ENCODE measurements at places on chromosomes 2 and 18. TPM values are rescaled to one million over a fixed set of nuclear protein-coding genes. Genes with fewer than 3 reads are reported as not detected.

SIGLEC15 gene
- 0.42 TPM for total RNA-seq

KLHL29 gene
- 1.4 TPM for total RNA-seq

PLGLB2 gene
- 1.5 TPM for total RNA-seq

GRCh38 chr2:240392084-240392947, 43.1 kb upstream of the GPC1 start:
- H3K27me3 ChIP-seq = no peaks in the 10 kb centered on the region
- no peaks in the 10 kb centered on the region for H3K36me3 ChIP-seq
- peaks cover 8% of the 10 kb centered on the region for H3K4me1 ChIP-seq
- H3K4me3 ChIP-seq = no peak overlapping the region

GRCh38 chr2:112765251-112765650, 842 bp upstream of the CKAP2L start:
- DNase-seq = no peak
- peak overlapping the region; percentile 58 for H3K27ac ChIP-seq
- peak overlapping the region; percentile 75 for H3K4me3 ChIP-seq
- H3K36me3 ChIP-seq = peaks cover 10% of the 10 kb centered on the region
- peaks cover 13% of the 10 kb centered on the region for H3K4me1 ChIP-seq
- no peaks in the 10 kb centered on the region for H3K27me3 ChIP-seq

DNA sequence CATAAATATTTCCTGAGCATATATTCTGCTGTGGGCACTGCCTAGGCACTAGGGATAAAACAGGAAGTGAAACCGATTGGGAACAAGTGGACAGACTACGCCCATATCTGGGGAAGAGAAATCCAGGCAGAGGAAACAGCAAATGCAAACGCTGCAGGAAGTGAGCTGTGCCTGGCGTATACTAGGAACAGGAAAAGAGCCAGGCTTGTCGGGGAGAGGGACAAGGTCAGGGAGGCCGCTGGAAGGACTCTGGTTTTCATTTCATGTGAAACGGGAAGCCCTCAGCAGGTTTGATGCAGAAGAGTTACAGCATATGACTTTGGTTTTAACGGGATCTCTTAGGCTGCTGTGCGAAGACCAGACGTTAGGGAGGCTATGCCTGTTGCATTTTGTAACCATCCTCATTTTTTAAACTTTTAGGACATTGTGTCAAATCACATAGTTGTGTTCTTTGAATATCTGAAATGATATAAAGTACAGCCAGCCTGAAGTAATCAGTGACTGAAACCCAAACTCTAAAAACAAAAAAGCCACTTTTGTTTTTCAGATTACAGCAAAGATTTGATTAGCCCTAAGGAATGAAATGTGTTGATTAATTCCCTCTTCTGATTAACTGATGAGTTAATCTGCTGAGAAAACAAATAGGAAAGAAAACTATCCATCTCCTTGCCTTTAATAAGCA, 110.2 kb upstream of the PIEZO2 start:
- H3K27ac ChIP-seq = peak overlapping the region; percentile 31
- no peak overlapping the region for H3K4me3 ChIP-seq
- H3K36me3 ChIP-seq = no peaks in the 10 kb centered on the region
- no peaks in the 10 kb centered on the region for H3K4me1 ChIP-seq
